ENCODE measurements at places on chromosomes 1 and 21. TPM values are rescaled to one million over a fixed set of nuclear protein-coding genes. Genes with fewer than 3 reads are reported as not detected.

The FABP3 gene
- 18.0 TPM for total RNA-seq

The CD55 gene
- total RNA-seq: 18.8 TPM

GRCh38 chr1:23120383-23120782, 48.3 kb downstream of the LUZP1 start:
- no peak for DNase-seq

DNA sequence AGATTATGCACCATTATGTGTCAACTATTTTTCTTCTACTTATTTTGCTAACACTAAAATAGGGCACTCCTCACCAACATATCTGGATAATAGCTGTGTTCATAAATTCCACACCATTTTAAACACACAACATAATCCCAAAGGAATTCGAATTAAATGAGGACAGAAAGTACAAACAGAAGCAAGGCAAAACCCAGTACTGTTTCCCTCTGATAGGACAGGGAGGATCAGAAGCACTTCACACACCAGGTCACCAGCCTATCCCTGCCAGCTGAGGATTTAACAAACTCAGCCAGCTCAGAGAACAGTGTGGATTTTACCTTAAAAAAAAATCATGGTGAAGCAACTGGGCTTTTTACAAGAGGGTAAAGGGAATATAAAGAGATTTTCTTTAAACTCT, 20.0 kb downstream of the CRYZ start:
- DNase-seq: no peak

DNA sequence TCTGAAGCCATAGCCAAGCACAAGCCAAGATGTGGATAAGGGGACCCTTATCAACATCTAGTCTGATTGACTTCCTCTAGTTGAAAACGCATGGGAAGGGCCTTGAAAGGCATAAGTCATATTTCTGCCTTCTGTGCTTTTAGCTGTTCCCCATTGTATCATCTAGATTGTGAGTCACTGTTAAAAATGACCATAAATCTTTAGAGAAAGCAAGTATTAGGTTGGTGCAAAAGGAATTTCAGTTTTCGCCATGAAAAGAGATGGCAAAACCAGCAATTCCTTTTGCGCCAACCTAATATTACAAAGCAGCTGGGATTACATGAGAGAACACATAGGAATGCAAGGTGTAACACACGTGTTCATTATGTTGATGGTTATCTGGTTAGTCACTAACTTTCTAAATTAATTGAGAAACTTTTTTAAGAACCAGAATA, 63.6 kb downstream of the CLIC6 start:
- DNase-seq: no peak

DNA sequence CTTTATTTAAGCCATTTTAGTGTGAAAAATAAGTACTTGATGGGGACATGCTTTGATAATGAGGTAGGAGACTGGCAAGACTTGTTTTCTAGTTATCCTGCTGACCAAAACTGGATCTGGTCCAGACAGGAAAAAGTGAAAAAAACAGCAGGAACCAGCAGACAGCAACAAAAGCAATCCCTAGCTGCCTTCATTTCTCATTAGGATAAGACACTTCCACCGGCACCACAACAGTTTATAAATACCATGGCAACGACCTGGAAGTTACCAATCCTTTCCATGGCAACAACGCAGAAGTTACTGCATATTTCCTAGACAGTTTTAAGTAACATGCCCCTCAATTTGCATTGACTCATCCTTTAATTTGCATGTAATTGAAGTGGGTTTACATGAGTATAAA, 993.8 kb upstream of the NCAM2 start:
- no peak for DNase-seq

Measured in WTC11 (cell line).